Stimulated activated CD4-positive, alpha-beta T cell treated with anti-CD3 and anti-CD28 coated beads, Interleukin-15, amount 100 ng/mL, for 24 hours (primary cell): ENCODE measurements at places on chromosomes 1 and 21.

GRCh38 chr1:69982992-69983391 is 222.4 kb downstream of the LRRC40 start:
- DNase-seq: no peak

DNA sequence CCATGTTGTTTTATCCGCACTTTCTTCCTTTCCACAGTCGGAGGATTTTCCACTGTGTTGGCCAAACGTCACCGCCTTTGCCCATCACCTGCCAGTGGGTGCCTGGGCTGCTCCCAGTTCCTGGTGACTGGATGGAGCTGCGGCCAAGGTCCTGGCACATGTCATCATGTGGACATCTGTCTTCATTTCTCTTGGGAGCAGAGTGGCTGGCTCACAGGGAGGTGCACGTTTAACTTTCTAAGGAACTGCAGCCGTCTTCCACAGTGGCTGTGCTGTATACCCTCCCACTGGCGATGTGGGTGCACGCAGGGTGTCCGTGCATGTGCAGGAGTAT is 19.5 kb upstream of the RNF223 start:
- no peak for DNase-seq

DNA sequence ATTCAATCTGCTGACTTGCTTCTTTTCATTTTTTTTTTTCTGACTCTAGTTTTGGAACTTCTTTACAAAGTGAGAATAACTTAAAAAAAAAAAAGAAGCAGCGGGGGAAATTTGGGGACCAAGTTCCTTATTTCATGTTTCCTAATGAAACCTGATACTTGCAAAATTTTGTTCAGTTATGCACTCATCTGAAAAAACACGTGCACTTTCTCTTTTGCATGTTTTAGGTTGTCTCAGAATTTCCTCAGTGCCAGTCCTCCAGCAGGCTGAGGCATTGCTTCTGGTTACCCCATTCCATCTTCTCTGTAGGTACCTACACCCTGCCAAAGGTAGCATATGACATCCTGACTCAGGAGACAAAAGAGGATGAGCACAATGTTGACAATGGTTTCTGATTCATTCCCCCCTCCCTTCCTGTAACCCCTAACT is 299.7 kb downstream of the GRIK1 start:
- no peak for DNase-seq

DNA sequence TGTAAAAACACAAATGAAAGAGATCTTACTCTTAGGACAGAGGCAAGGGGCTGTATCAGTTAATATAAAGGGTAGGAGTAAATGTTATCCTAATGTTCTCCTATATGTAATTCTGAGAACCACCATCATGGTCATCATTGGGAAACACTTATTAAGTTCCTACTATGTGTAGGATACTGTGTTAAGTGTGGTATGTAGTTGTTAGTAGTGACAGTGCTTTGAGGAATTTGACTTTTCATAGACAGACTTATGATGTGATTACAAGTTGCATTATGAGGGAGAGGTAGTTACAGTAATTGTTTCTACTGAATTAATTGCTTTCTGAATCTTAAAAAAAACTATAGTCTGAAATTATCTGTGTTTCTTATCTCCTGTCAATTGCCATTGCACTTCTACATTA is 51.8 kb upstream of the PGD start:
- DNase-seq: no peak

- DNase-seq: no peak
Measured at GRCh38 chr1:213931836-213932235, 55.9 kb upstream of the PROX1 start.
